ENCODE measurements at places on chromosomes 6 and 20.
A peak's percentile ranks its signal among the peaks of the same experiment; 100 is the strongest.

DNA sequence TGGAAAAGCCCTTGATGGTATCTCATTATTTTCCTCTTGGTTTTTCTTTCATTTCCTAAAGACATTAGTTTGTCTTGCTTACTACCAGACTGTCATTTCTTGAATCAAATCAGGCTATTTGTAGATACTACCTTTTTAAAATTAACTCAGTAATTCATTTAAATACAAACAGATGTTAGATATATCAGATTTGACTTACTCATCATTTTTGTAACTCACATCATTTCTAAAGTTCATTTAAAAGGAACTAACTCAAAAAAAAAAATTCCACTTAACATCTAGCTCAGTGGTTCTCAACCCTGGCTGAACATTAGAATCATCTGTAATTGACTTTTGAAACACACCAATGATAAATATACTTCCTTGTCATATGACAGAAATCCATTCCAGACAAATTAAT lies 48.2 kb upstream of the TINAG start:
- DNase-seq, result no peak

- peak; percentile 72 for DNase-seq
Measured at GRCh38 chr20:56628873-56629463, at the start of gene TFAP2C. Gene TFAP2C, plus strand, starts transcription at chr20:56629306. Its CDS starts 239 bp downstream, at chr20:56629545.

- no peak for DNase-seq
Measured at GRCh38 chr20:45489083-45489531, 19.6 kb downstream of the WFDC2 start.

DNA sequence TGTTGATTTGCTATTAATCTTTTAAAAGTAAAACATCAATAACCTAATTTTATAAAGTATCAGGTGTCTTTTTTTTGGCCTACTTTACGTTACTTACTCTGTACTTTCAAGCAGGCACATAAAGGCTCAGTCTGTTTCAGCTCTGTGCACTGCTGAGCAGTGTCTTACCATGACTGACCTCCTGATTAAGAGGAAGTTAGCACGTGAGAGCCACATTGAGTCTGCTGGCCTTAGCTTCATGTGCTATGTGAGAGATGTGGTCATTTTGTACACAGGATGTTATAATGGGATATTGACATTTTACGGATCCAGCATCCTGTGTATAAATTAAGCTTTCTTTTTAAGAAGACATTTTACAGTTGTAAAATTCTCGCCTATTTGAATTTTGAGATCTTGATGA lies 31.9 kb downstream of the ARID1B start:
- DNase-seq, result peak; percentile 74

GRCh38 chr6:1749041-1749440 lies 139.3 kb downstream of the FOXC1 start:
- DNase-seq, result no peak

- DNase-seq, result no peak
Measured at GRCh38 chr6:84498905-84499304, 265.5 kb downstream of the TBX18 start.

DNA sequence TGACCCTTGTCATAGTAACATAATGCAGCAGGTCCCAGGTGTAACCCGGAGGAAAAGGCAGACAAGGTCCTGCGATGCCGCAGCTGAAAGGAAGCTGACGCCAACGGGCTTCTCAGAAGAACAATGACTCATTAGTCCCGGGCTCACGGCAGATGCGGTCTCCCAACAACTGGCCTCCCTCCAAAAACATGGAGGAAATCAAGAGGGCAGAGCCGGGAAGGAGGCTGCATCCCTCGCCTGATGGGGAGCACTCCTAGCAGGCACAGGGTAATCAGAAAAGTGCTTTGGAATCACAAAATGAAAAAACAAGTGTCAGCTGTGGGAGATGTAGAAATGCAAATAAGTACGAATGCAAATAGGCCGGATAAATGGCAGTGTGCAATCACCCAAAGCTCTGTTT lies 165.2 kb upstream of the AGPAT4 start:
- peak; percentile 83 for DNase-seq

GRCh38 chr6:12935637-12936036 lies 219.1 kb downstream of the PHACTR1 start:
- DNase-seq, result no peak

- no peak for DNase-seq
Measured at GRCh38 chr6:42436825-42437224, 14.9 kb downstream of the TRERF1 start.

All from fibroblast of villous mesenchyme (primary cell).